ENCODE measurements at places on chromosomes 1 and 21.

DNA sequence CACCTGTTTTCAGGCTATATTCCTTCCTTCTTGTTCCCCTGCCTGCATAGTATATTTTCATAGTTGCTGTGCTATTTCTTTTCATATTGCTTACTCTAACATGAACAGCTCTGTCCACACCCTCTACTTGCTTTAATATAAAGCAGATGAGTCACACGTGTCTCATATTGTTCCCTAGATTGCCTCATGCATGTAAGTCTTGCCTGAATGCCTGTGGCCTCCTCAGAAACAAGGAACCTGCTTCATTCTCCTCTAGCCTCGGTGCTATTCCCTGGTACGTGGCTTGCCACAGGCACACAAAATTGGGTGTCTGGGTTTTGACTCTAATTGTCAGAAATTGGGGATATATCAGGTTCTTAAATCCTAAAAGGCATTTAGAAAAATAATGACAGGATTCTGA lies 16.5 kb upstream of the PKP1 start:
- peak; percentile 35 for DNase-seq

- DNase-seq = no peak
These were observed 31.0 kb upstream of the CREG1 start for GRCh38 chr1:167584581-167584980.

DNA sequence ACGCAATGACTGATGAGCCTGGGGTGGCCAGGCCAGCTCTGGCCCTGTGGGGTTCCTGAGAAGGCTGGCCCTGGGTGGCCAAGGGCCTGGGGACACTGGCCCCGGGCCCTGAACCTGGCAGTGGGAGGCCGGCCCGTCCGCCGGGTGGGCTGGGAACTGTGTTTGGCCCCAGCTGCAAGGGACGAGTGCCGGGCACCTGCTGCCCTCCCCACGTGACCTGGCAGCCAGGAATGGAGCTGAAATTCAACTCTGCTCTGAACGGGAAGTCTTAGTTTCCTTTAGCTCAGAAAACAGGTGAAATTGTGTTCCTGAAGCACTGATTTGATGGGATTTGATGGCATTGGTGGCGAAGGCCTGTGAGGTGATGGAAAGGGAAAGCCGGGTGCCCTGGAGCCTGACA lies 8.2 kb upstream of the TTLL10 start:
- no peak for DNase-seq

DNA sequence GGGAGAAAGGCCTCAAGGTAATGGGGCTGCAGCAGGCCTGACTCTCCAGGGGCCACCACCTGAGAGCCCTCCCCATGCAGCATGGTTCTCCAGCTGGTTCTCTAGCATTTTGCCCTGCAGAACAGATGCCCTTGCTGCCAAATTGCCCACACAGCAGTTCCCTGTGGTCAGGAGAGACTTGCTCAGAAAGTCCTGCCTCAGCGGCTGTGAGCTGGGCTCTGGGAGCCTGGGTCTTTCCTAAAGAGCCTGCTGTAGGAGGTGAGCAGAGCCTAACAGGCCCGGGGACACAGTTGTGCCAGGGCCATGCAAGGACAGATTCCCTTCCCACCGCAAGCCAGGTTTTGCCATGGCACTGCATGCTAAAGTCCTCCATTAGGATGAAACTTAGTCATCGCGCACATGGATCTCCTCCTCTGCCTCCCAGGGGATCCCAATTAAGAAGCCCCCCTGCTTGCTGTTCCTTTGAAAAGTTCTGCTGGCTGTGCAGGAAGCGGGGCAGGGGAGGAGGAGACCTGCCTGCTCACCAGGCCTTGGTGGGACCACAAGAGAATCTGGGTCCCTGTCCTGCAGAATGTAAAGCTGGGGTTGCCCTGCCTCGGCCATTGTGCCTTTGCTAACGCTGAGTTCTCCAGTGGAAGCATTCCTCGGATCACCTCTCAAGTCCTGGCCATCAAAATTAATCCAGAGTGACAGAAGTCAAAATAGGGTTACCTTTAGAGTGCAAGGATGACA lies 21.4 kb downstream of the TEX35 start:
- no peak for DNase-seq

DNA sequence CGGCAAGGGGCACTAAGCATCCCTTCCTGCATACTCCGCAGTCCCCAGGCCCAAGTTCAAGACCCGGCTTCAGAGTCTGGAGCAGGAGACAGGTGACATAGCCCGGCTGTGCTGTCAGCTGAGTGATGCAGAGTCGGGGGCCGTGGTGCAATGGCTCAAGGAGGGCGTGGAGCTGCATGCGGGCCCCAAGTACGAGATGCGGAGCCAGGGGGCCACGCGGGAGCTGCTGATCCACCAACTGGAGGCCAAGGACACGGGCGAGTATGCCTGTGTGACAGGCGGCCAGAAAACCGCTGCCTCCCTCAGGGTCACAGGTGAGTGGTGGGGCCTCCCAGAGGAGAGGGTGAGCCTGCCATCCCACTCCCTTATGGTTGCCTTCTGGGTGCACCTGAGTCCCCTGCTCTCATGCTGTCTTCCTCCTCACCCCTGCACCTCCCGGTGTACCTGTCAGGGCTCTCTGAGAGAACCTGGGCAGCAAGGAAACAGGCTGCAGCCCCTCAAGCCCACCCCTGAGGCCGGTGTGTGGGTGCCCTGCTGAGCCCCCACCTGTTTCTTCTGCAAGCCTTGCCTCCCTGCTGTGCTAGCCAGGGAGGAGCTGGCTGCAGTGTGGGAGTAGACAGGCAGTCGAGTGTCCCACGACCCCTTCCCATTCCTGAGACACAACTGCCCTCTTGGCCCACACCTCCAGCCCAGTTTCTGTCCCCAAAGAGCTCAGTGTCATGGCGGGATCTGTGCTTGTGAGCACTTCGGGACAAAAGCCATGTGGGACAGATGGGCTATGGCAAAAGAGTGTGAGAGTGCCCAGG lies 99.2 kb downstream of the TRIM11 start:
- DNase-seq = peak; percentile 44

- DNase-seq = no peak
These were observed 33.4 kb upstream of the WNT4 start for GRCh38 chr1:22176258-22176657.

- no peak for DNase-seq
These were observed 23.1 kb downstream of the RNF187 start for GRCh38 chr1:228510101-228510802.

- DNase-seq = no peak
These were observed 814 bp downstream of the PAQR7 start for GRCh38 chr1:25874635-25875153.

All from islet precursor cell (in vitro differentiated cells).